Osteoblast (primary cell): ENCODE measurements at places on chromosomes 13 and 19. TPM values are rescaled to one million over a fixed set of nuclear protein-coding genes. Genes with fewer than 3 reads are reported as not detected.
A peak's percentile ranks its signal among the peaks of the same experiment; 100 is the strongest.

GRCh38 chr13:32824675-32825074 is 191.5 kb upstream of the KL start:
- H3K27me3 ChIP-seq, result no peaks in the 10 kb centered on the region
- no peaks in the 10 kb centered on the region for H3K36me3 ChIP-seq
- peak overlapping the region; percentile 55 for H3K27ac ChIP-seq
- H3K4me1 ChIP-seq, result peaks cover 21% of the 10 kb centered on the region
- H3K4me3 ChIP-seq, result no peak overlapping the region
- DNase-seq, result peak; percentile 84

DNA sequence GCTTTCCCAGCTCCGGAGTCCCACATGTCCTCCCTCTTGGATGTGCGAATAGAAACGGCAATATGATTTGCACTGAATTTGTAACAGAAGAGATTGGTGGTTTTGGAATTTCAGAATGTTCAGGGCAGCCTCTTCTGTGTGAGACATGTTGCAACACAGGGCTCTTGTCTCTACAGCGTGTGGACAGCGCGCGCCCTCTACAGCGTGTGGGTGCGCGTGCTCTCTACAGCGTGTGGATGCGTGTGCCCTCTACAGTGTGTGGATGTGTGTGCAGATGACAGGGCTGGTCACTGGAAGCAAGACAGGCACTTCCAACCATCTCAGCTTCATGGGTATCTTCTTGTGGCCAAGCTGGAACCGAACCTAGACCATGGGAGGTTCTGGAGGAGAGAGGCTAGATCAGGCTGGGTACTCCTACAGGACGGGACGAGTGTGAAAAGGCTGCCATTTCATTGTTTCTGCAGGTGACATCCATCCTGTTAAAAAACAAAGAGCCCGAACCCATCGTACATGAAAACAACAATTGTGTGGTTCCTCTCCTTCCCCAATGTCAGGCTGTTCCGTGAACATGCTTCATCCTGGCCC is 78.4 kb downstream of the TEX29 start:
- DNase-seq, result no peak
- no peaks in the 10 kb centered on the region for H3K27me3 ChIP-seq
- no peaks in the 10 kb centered on the region for H3K36me3 ChIP-seq
- H3K27ac ChIP-seq, result no peak overlapping the region
- no peaks in the 10 kb centered on the region for H3K4me1 ChIP-seq

DNA sequence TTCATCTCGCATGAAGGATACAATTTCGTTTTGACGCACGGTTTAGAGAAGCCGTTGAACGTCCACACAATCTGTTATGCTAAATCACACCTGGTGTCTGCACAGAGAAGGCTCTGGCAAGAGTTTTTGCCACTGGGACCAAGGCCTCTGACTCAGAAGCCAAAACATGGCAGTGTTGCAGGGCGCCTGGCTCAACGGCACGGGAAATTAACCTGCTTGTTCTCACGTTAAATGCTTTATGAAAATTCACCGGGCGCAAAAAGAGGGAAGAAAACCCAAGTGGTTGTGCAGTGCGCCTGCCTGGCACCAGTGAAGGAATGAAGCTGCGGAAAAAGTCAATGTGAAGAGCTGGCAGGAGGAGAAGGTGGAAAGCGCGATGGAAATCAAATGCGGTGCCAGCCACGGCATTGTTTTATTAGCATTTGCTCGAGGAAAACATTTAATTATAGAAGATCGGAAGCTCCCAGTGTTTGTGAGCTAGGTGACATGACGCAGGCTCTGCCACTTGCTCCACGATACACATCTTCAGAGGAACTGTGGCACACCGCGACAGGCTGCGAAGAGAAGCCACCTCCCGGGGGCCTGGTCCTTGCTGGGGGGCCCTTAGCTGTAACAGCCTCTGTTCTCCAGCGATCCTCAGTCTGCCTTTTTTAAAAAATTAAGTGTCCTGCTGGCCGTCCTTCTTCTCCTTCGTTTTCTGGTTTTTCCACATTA is 126.2 kb downstream of the ZIC5 start:
- H3K4me3 ChIP-seq, result no peak overlapping the region
- H3K27ac ChIP-seq, result no peak overlapping the region
- peaks cover 10% of the 10 kb centered on the region for H3K27me3 ChIP-seq
- no peaks in the 10 kb centered on the region for H3K36me3 ChIP-seq
- DNase-seq, result no peak
- no peaks in the 10 kb centered on the region for H3K4me1 ChIP-seq

- H3K27ac ChIP-seq, result no peak overlapping the region
- DNase-seq, result no peak
- no peaks in the 10 kb centered on the region for H3K4me1 ChIP-seq
Measured at GRCh38 chr13:38758277-38758676, 71.4 kb downstream of the FREM2 start.

GRCh38 chr19:49593233-49594113 is 2.5 kb downstream of the PRR12 start:
- H3K4me3 ChIP-seq, result peak overlapping the region; percentile 87
- peak overlapping the region; percentile 53 for H3K27ac ChIP-seq
- peaks cover 22% of the 10 kb centered on the region for H3K4me1 ChIP-seq

GRCh38 chr13:67769987-67770341 is 539.8 kb upstream of the PCDH9 start:
- no peaks in the 10 kb centered on the region for H3K27me3 ChIP-seq
- no peak overlapping the region for H3K27ac ChIP-seq
- H3K36me3 ChIP-seq, result no peaks in the 10 kb centered on the region
- no peaks in the 10 kb centered on the region for H3K4me1 ChIP-seq

- H3K27ac ChIP-seq, result no peak overlapping the region
- peaks cover 8% of the 10 kb centered on the region for H3K27me3 ChIP-seq
- H3K4me1 ChIP-seq, result peaks cover 5% of the 10 kb centered on the region
- H3K36me3 ChIP-seq, result no peaks in the 10 kb centered on the region
- DNase-seq, result no peak
Measured at GRCh38 chr19:51138549-51138979, 3.5 kb upstream of the SIGLEC7 start.

DNA sequence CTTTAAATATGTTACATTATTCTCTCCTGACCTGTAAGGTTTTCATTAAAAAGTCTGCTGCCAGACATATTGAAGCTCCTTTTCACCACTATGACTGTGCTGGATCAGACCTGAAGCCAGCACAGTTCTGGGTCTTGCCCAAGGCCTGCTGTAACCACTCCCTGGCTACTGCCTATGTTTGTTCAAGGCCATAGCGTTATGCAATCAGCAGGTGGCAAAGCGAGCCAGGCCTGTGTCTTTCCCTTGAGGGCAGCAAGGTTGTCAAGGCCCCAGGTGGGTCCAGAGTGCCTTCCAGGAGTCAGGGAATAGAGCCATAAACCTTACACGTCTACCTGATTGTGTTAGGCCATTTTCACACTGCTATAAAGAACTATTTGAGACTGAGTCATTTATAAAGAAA is 496.8 kb upstream of the PCDH9 start:
- no peak overlapping the region for H3K4me3 ChIP-seq
- DNase-seq, result no peak
- H3K4me1 ChIP-seq, result no peaks in the 10 kb centered on the region
- H3K27me3 ChIP-seq, result no peaks in the 10 kb centered on the region
- H3K36me3 ChIP-seq, result no peaks in the 10 kb centered on the region

DNA sequence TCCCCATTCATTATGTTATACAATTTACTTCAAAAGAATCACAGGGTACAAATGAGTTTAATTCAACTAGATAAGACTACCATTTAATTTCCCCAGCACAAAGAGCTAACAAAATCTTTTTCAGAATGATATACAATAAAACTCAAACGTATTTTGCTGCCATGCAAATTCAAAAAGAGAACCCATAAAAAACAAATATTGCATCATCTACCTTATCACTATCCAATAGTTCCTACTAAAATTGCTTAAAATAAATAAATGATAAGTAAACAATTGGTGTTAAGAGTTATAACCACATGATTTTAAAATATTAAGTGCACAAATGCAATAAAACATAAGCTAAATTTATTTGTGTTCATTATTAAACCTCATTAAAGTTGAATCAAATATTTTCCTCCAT is 919.4 kb downstream of the SLITRK5 start:
- H3K4me1 ChIP-seq, result no peaks in the 10 kb centered on the region
- no peak overlapping the region for H3K27ac ChIP-seq
- H3K27me3 ChIP-seq, result no peaks in the 10 kb centered on the region
- H3K4me3 ChIP-seq, result no peak overlapping the region
- DNase-seq, result no peak

- H3K4me3 ChIP-seq, result no peak overlapping the region
- DNase-seq, result peak; percentile 67
- H3K36me3 ChIP-seq, result no peaks in the 10 kb centered on the region
- peaks cover 8% of the 10 kb centered on the region for H3K4me1 ChIP-seq
Measured at GRCh38 chr19:9912551-9913236, 23.6 kb downstream of the OLFM2 start.

DNA sequence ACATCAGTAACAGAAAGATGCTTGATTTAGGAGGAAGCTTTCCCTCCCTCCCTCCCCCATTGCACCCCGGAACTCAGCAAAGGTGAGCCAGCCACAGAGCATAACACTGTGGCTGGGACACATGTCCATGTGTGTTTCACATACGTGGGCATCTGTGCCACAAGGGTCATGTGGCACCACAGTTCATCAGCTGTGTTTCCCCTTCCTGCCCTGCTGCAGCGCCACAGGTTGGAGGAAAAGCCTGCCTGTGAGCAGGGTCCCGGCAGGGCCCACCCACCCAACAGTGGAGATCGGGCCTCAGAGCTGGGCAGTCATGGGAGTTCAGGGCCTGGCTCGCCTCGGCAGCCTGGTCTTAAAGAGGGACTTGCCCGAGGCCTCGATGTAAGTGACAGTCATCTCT is 2.8 kb downstream of the ACP5 start:
- peak; percentile 38 for DNase-seq
- H3K4me3 ChIP-seq, result no peak overlapping the region
- H3K4me1 ChIP-seq, result no peaks in the 10 kb centered on the region
- H3K27me3 ChIP-seq, result peaks cover 12% of the 10 kb centered on the region
- no peak overlapping the region for H3K27ac ChIP-seq
- H3K36me3 ChIP-seq, result no peaks in the 10 kb centered on the region

GRCh38 chr13:97445522-97446187 is 11.7 kb downstream of the RAP2A start:
- no peaks in the 10 kb centered on the region for H3K27me3 ChIP-seq
- H3K27ac ChIP-seq, result no peak overlapping the region
- DNase-seq, result no peak
- H3K36me3 ChIP-seq, result peaks cover 4% of the 10 kb centered on the region

The SHISA7 gene
- not detected in 2 replicates for total RNA-seq

The CBLC gene
- total RNA-seq, result not detected in 2 replicates

The PSG1 gene
- 0.36 and 1.2 TPM in 2 replicates for total RNA-seq

The CYP2A7 gene
- not detected in 2 replicates for total RNA-seq

The IFNL1 gene
- total RNA-seq, result not detected in 2 replicates

The GPR18 gene
- under 0.01 TPM in 1 of 2 replicates, not detected in the other for total RNA-seq

The ZSCAN4 gene
- total RNA-seq, result under 0.01 and 0.36 TPM in 2 replicates

The MBD3 gene
- 76.9 and 78.5 TPM in 2 replicates for total RNA-seq

The RNF126 gene
- 29.8 and 38.7 TPM in 2 replicates for total RNA-seq
